ENCODE measurements at places on chromosomes 5 and 9.

DNA sequence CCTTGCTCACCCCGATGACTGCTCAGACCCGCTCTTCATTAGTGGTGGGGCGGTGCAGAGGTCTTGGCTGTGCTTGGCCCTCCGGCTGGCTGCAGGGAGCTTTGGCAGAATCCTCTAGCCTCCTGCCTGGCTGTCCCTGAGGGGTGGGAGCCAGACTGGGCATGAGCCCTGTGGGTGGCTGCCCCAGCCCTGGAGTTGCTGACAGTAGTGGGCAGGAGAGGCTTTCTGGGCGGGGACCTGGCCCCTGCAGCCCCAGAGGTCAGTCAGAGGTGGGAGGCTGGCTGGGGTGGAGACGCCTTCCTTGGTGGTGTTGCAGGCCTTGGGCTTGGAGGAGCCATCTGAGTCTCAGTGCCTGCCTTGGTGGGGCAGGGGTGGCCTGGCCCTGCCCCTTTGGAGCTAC, 146.0 kb downstream of the RXRA start:
- no peak for DNase-seq

DNA sequence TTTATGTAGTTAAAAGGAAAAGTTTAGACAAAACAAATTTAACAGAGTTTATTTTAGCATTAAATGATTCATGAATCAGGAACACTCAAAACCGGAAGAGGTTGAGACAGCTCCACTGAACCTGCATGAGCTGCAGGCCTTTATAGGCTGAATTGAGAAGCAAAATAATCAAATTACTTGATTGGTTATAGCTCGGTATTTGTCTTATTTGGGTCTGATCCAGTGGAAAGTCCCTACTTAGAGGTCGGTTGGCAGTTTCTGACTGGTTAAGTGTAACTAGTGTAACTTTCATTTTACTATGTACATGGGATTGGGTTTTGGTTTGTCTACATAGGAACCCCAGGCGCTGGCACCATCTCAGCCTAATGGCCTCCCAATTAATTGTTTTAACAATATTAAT, 74.1 kb upstream of the PIK3R1 start:
- no peak for DNase-seq

DNA sequence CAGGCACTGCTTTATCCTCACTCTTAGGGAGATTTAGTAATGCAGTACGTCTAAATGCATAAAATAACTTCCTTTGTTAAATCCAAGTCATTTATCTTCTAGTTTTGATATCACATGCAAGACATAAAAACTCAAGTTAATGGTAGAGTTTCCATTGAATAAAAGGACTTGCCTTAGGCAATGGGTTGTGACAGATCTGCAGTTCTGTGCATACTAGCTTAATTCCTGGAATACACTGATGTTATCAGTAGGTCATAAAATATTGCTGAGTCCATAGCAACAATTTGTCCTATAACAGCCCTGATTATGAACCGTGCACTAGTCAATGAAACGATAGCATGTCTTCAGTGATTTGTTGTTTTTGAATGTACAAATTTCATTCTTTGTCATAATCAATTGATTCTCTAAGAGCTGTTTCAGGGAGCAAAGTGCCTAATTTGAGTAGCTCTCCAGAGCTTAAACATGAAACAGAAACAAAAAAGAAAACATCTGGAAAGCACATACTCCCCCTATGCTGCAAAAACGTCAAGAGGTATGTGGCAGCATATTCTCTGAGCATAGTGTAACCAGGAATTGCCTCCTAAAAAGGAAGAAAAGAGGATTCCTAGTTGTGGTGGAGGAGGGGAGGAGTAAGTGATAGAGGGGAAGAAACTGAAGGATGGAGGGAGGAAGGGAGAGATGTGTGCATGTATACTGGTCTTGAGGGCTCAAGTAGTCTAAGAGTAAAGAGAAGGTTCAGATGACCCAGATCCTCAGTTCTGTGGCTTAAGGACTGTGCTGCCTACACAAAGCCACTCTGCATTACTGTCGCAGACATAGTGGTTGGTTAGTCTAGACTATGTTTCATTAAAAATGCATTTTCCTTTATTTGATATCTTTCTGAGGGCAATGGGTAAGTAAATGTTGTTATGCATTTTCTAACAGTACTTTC, 589.2 kb downstream of the PRR16 start:
- no peak for DNase-seq

DNA sequence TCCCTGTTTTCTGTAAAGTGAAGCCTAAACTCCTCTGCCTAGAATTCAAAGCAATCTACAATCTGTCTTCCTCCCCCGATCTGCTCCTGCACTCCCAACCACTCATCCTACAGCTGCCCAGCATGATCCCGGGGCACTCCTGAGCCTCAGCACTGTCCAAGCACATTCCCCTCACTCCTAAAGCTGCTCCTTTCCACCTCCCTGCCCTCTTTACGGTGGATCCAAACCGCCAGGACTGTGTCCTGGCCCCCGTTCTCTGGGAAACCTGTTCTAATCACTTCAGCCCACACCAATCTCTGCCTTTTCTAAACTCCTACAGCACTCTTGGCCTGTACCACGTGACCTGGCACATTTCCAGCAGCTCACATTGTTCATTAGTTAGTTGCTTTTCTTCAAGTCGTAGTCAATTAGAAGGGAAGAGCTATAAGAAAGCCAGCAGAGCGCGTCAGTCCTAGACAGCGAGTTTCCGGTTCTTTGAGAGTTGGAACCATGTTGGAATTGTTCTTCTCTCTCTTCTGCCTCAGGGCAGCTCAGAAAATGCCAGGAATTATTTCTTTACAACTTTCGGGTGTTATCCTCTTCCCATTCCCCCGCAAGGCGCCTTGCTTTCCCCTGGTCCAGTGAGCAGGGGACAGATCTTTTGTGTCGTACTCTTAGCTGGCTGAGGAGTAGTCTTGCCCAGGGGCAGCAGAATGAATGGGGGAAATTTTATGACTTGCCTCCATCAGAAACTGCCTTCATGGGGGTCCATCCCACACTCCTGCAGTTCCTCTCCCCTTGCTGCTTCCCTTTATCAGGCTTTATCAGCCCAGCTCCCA, 60.7 kb downstream of the NRG2 start:
- DNase-seq, result no peak

DNA sequence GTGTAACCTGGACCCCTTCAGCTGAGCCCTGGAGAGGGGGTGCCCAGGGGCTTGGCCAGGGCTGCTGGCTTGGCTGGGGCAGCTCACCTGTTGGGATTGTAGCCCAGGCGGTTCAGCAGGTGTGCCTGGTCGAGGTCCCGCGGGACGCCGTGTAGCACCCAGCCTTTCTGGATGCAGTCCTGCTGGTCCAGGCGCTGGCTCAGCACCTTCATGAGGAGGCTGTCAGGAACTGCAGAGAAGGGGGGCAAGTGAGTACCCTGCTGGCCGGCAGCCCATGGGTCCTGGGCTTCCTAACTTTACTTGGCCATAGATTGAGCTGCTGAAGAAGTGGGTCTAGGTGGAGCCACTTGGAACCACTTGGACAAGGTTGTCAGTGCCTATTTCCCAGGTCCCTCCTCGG, 85.5 kb downstream of the AK8 start:
- DNase-seq, result no peak

- no peak for DNase-seq
Measured at GRCh38 chr9:137423514-137424291, 510 bp downstream of the NOXA1 start.

GRCh38 chr5:135136546-135136945, 102.5 kb upstream of the PITX1 start:
- DNase-seq, result no peak

- no peak for DNase-seq
Measured at GRCh38 chr9:36902080-36902716, 131.9 kb downstream of the PAX5 start.

- DNase-seq, result no peak
Measured at GRCh38 chr9:93024986-93025630, 33.4 kb upstream of the SUSD3 start.

DNA sequence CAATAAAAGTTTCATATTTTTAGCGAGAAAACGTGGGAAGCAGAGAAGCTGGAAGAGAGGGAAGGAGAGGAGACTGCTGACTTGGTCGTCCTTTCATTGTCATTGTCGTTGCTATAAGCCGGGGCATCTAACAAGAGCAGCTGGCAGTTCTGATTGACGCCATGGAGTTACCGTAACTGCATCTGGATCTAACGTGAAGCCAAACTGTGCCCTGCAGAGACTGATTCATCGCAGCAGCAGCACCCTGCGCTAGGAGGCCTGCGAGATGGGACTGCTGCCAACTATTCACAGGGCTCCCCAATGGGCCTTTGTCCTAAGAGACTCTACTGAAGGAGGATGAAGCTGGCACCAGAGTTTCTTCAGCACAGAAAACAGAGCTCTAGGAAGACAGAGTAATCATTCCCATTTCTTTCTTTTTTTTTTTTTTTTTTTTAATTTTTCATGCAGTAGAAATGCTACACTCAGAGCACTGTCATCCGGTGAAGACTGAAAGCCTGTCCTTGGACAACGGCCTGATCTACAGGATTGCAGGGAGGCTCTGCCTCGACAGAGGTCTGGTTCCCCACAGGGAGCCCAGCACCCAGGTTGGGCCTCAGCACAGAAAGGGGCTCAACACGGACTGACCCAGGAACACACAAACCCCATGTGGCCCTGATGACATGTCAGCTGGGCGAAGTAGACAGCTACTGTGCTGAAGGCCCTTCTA, 47.8 kb downstream of the RETREG1 start:
- no peak for DNase-seq

GRCh38 chr9:129665389-129665775, at the start of gene PRRX2:
Gene PRRX2, plus strand, starts transcription at chr9:129665647. Its CDS starts 221 bp downstream, at chr9:129665868.
- DNase-seq, result peak; percentile 54

GRCh38 chr5:103031607-103032006, 88.3 kb downstream of the GIN1 start:
- DNase-seq, result no peak

DNA sequence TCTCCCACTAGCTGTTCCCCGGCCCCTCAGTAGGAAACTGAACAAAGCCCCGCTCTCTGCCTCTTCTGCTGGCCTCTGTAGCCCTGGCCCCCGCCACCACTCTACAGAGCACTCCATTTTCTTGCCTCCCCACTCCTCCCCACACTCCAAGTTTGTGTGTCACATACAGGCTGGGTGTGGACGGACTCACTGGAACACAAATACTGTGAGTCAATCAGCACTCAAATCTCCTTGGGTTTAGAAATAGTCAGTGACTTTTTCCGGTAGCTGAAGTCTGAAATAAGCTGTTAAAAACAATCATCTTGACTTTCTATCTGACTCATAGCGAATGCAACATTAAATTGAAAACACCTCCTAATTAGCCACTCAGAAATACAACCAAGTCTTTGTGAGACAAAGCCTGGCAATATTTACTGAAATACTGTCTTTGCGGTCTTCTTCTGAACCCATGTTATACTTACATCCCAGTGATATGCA, 122.5 kb downstream of the LHFPL2 start:
- no peak for DNase-seq

- no peak for DNase-seq
Measured at GRCh38 chr9:136950656-136951276, 1.3 kb upstream of the LCN12 start.

DNA sequence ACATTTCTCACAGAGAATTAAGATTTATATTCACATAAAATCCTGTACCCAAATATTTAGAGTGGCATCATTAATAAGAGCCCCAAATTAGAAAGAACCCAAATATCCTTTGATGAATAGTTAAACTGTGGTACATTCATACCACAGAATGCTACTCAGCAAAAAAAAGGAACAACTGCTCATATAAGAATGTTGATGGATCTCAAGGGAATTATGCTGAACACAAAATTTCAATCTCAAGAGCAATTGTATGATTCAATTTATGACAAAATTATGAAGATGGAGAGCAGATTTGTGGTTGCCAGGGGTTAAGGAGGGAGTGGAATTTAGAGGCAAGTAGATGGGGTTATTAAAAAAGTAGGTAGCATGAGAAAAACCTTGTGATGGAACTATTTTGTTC, 4.5 kb upstream of the PAIP1 start:
- peak; percentile 49 for DNase-seq

DNA sequence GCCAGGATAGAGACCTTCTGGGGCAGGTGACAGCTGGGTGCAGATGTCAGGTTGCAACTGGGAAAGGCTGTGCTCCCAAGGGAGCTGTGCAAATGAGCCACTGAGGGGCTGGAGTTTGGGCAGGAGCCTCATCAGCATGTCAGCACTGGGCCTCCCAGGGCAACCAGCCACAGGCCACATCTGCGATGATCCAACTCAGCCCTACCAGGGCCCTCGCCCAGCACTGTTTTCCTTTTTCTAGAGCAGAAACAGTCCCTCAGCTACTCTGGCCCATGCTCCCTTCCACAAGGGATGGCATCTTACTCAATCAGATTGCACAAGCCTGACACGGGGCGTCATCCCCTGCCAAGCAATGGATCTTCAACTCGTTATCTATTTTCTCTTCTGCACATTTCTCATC, 24.8 kb downstream of the NIPAL4 start:
- no peak for DNase-seq

GRCh38 chr5:143957455-143957854, 145.5 kb downstream of the HMHB1 start:
- no peak for DNase-seq

- DNase-seq, result no peak
Measured at GRCh38 chr5:58842852-58843251, 260.0 kb downstream of the RAB3C start.

- no peak for DNase-seq
Measured at GRCh38 chr5:95035891-95036685, 248.8 kb downstream of the MCTP1 start.

GRCh38 chr9:26949637-26950069, 2.6 kb upstream of the PLAA start:
- no peak for DNase-seq

DNA sequence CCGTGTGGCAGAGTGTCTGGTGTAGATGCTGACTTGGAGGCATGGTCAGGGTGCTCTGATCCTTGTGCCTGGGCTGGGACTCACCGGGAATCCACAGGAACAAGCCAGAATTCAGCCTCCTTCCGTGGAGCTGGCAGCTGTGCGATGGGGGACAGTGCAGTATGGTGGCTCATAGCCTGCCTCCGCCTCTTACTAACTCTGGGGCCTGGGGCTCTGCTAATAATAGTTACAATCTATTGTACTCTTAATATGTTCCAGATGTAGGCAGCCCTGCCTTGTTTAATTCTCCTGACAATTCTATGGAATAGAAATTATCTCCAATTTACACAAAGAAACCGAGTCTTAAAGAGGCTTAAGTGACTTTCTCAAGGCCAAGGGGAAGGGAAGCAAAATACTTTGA, 77.6 kb downstream of the PCDH1 start:
- DNase-seq, result no peak

GRCh38 chr9:111961009-111961408, 64.4 kb downstream of the UGCG start:
- DNase-seq, result no peak

GRCh38 chr5:63247651-63248050, 669.0 kb downstream of the LRRC70 start:
- DNase-seq, result no peak

GRCh38 chr5:167057665-167058064, 1233.8 kb upstream of the WWC1 start:
- peak; percentile 58 for DNase-seq

DNA sequence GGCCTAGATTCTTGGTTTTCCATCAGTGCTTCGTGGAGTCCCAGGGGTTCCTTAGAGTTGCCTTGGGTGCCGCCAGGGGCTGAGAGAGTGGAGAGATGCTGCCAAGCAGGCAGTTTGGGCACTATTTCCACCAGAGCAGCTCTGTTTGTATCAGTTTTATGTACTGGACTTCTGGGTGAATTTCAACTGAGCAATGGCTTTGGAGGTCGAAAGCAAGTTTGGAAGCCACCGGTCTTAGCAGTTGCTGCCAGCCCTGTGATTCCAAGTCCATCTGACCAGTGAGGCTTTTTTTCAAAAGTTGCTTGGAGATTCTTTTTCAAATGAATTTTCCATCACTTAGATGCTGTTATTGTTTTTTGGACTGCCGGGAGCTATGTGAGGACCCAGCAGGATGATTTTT, 68.5 kb downstream of the ANGPTL2 start:
- no peak for DNase-seq

- DNase-seq, result no peak
Measured at GRCh38 chr9:131611586-131612315, 66.4 kb downstream of the PRRT1B start.

Data from fibroblast of skin of left biceps (primary cell).